ENCODE measurements at places on chromosomes 1 and 21.

- DNase-seq, result peak; percentile 48
These were observed at the start of gene IFNLR1 for GRCh38 chr1:24186993-24187790. IFNLR1 (minus strand) TSS chr1:24187289; CDS start chr1:24187248, 41 bp downstream.

DNA sequence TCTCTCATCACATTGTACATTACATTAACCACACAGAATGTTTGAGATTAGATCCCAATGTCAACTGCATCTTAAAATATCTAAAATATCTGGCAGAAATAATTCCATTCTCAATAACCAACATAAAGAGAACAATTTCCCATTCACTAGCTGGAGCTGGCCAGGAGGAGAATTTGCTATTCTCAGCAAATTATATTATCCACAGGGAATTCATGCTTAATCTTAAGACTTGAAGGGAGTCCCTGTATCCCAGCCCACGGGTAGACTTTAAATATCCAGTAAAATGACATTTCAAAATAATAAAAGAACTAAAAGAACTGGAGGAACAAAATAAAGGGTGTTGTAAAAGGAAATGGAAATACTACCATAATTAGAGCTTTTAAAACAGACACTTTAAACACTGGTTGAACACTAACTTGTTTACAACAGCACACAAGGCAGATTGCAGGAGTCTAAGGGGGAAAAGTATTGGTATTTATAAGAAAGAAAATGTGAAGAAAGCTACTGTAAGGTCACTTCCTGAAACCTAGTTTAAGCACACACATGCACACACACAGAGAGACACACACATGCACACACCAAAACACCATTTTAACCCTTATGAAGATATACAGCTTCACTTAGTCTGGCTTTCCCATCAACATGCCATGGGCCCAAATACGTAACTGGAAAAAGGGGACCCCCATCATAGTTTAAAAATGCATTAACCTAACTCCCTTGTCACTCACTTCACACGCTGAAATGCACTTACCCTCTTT, 107.0 kb downstream of the PTPN14 start:
- no peak for DNase-seq

GRCh38 chr1:60052601-60053000, 21.0 kb downstream of the C1orf87 start:
- no peak for DNase-seq

GRCh38 chr21:25639551-25640201, 618 bp downstream of the JAM2 start:
- no peak for DNase-seq

- no peak for DNase-seq
These were observed 70.4 kb downstream of the MPZL1 start for GRCh38 chr1:167792188-167792565.

DNA sequence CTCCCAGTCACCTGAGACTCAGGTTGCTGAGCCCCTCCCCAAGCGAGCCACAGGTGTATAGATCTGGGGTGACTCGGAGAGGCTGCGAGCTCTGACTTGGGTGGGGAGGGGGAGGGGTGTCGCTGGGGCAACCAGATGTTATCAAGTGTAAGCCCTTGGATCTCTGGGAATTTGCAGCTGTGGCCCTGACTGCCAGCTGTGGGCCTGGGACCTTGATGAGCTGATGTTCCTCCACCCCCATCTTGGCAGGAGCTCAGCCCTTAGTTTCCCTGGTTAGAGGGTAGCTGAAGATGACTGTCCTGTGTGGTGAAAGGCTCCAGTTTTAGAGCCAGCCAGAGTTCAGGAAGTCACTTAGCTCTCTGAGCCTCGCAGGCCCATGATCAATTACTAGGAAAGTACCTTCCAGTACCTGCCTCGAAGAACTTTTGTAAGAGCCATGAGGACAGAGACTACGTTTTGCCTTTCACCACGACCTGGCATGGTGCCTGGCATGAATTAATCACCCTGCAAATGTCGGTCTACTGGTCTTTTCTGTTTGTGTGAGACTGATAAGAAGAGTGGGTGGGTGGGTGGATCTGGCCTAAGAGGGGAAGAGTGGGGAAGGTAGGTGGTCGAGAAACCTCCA, 55.8 kb downstream of the YARS1 start:
- no peak for DNase-seq

DNA sequence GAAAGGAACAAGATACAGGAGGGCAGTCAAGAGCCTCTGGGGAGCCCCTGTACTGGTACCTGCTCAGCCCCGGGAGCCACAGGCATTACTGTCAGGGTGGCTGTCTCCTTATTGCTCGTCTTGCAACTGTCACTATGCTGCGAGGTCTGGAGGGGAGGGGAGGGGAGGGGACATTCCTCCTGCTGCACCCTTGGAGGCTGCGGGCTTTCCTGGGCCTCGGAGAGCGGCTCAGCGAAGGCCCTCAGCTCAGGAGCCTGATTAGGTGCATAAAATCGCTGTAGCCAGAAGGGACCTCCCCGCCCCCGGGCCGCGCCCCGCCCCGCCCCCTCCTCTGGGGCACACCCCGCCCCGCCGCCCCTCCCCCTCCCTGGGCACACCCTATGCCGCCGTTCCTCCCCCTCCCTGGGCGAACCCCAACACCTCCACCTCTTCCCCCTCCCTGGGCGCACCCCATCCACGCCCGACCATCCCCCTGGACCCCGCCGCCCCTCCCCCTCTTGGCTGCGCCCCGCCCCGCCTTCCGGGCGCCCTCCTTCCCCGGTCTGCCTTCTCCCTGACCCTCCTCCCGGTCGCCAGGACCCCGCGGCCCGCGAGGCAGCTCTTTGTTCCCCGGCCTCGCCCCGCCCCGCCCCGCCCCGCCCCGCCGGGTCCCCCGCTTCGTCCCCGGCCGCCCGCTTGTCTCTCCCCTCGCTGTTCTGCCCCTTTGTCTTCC, 35.5 kb downstream of the CACHD1 start:
- peak; percentile 23 for DNase-seq

DNA sequence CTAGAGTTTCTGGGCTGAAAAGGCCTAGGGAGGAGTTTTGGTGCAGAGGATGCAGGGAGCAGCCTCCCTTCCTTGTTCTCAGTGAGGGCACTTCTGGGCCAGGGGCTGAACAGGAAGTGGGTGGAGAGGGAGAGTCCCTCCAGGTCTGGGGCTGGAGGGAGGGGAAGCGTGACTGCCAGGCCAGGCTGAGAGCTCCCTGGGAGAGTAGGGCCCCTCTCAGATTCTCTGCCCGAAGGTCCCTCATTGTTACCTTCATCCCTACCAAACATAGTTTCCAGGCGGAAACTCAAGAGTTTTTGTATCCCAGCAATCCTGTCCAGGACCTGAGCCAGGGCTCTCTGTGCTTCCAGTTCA, 36.8 kb downstream of the CITED4 start:
- DNase-seq, result no peak

DNA sequence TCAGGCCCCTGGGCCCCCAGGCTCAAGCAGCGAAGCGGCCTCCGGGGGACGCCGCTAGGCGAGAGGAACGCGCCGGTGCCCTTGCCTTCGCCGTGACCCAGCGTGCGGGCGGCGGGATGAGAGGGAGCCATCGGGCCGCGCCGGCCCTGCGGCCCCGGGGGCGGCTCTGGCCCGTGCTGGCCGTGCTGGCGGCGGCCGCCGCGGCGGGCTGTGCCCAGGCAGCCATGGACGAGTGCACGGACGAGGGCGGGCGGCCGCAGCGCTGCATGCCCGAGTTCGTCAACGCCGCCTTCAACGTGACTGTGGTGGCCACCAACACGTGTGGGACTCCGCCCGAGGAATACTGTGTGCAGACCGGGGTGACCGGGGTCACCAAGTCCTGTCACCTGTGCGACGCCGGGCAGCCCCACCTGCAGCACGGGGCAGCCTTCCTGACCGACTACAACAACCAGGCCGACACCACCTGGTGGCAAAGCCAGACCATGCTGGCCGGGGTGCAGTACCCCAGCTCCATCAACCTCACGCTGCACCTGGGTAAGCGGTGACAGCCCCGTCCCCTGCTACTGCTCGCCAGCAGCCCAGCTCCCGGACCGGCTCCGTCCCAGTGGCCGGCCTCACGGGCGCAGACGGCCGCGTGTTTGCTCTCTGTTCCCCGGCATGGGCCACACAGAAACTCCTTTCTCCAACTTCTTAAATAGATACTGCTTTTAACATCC, 539 bp downstream of the LAMC1 start:
- no peak for DNase-seq

- DNase-seq, result no peak
These were observed 61.8 kb upstream of the GRHL3 start for GRCh38 chr1:24257373-24257772.

All from stimulated activated CD8-positive, alpha-beta memory T cell treated with anti-CD3 and anti-CD28 coated beads, Interleukin-2, amount 100 ng/mL, for 1 hour (primary cell).